ENCODE measurements at places on chromosomes 5 and 9.

GRCh38 chr5:166517976-166518375 is 1773.5 kb upstream of the WWC1 start:
- DNase-seq: no peak

DNA sequence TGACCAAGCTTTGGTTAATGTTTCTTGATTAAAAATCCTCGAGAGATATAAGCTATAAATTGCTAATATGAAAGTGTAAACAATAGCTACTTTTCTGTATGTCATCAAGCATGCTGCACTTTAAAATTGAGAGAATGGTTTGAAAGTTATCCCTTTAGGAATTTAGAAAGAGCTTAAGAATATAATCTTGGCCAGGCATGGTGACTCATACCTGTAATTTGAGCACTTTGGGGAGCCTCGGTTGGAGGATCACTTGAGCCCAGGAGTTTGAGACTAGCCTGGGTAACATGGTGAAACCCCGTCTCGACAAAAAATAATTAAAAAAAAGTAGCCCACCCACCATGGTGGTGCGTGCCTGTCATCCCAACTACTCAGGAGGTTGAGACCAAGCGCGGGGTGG is 12.2 kb upstream of the MROH2B start:
- DNase-seq: no peak

- no peak for DNase-seq
Measured at GRCh38 chr9:2717385-2717784, at the start of gene KCNV2. Gene KCNV2, plus strand, starts transcription at chr9:2717510. Its CDS starts 230 bp downstream, at chr9:2717740.

- no peak for DNase-seq
Measured at GRCh38 chr5:55372130-55372925, 64.5 kb downstream of the MTREX start.

DNA sequence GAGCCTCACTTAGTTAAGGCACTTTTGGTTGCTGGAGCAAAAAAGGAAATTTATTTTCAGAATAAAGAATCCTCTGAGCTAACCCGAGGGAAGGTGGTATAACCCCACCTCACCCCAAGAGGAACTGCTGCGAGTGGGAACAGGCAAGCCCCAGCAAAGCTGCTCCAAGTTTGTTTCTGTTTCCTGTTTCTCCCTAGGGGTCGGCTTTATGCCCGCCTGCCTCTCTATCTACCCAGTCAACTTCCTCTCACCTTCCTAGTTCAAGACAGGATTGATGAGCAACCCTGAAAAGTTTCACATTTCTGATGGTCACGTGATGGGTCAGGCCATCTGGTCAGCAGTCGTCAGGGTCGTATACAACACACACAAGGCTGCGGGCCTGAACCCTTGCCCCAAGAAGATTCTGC is 31.1 kb downstream of the TRIO start:
- DNase-seq: no peak

GRCh38 chr9:20114974-20115373 is 326.1 kb upstream of the SLC24A2 start:
- no peak for DNase-seq

GRCh38 chr5:83285661-83286398 is 185.7 kb upstream of the VCAN start:
- no peak for DNase-seq
